ENCODE measurements at places on chromosomes 5 and 9.

DNA sequence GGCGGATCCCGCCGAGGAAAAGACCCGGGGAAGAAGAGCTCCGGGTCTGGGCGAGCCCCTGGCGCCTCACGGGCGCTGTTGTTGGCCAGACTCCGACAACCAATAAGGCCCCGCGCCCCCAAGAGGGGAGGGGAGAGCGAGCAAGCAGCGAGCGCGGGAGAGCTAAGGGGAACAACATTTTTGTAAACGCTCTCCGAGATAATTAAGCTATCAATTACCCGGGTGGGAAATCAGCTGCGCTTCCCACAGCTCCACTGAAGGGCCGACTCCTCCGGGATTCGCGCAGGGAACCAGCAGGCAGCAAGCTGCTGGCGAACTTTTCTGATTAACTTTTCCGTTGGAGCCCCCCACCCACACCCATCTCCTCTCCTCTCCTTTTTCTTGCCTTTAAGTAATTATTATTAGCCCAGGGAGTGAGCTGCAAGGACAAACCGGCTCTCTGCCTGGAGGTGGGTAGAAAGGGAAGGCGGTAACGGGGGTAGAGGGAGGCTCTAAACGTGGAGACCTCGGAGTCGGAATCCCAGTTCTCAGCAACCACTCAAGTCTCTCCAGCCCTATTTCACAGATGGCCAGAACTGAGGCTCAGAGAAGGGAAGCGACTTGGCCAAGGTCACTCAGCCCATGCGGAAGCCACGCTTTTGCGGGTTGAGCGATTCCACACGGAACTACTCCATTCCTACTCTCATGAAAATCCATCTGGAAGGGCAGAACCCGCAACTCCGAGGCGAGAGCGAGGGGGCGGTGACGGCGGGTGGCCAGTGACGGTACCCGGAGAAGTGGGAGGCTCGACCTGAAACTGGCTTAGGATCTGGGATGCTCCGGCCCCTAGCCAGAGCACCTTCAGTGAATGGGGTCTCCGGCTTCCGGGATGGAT lies 1.3 kb downstream of the ASTN2 start:
- no peak for DNase-seq

- no peak for DNase-seq
Observed at GRCh38 chr9:93950619-93951601, 4.2 kb downstream of the BARX1 start.

- no peak for DNase-seq
Observed at GRCh38 chr9:9752722-9753121, 860.1 kb downstream of the PTPRD start.

DNA sequence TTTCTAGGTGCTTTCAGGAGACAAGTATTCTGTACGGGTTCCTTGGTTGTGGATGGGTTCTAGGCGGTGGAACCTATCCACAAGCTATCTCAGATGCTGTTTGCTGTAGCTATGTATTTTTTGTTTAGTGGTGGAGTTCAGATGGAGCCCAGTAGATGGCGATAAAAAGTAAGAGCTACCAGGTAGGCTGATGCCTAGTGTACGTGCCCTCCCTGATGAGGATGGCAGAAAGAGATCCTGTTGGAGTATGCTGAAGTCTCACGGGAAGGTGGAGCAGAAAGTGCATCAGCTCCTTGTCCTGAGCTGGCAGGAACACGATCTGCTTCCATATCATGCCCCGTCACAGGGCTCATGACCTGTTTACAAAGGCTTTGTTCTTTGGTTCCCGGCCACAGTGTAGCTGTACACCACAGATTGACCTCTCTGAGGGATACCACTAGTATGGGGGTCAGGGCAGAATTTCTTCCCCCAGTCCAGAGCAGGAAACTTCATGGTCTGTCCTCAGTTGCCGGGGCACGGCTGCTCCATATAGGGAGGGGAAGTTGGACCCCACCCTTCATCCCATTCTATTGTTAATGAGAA lies 12.6 kb upstream of the UGT3A2 start:
- DNase-seq, result no peak

DNA sequence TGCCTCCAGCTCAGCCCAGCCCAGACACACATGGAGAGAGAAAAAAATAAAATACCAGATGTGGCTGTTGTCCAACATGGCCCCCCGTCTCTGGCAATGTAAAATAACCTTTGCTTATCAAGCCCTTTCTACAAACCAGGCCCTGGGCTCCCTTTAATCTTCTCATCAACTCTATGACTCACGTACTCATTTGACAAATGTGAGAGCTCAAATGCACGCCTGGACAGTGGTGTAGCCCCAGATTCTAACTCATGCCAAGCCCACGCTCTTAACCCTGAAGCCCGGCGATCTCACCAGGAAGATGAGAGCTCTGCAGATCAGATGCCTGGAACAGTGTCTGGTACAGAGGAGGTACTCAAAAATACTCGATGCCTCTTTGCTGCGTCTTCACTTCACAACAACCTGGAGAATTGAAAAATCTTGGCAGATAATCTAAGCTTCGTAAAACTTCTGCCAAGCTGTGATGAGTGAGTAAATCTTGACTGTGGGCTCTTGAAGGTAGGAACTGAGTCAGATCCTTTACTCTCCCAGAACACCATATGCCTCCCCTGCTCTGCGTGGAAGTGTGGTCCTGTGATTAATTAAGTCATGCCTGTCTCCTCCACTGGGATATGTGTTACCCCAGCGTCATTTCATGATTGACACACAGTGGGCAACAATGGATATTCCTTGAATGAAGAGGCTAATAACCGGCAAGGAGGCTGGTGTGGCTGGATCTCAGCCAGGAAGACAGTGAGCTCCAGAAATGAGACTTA lies 102.0 kb upstream of the FSTL4 start:
- DNase-seq, result no peak

DNA sequence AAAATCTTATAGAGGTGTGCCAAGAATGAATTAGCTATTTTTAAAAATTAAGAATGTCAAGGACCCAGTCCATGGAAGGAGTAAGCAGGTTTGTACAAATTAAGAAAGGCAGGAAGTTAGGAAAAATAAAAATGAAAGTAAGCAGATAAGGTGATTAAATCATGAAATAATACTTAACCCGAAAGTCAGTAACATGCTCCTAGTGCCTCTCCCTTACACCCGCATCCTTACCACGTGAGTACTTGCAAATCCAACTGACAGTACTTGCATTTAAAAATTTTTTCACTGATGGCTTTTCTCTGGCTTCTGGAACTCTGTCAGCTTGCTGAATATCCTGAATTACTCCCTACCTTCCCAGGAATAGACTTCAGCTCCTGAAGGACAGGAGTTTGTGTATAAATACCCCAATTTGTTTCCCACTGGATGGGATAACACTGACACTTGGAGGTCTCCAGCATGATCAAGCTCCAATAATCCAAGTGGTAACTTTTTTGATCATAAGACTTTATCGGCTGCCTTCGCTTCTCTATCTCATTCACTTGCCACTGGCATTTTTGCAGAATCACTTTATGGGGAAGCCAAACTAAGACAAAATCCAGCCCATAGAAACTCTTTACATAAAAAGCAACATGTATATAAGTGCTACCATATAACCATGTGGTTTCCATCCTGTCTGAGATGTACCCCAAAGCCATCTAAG lies 41.6 kb upstream of the RICTOR start:
- DNase-seq, result no peak
